Spleen (tissue), 13 donors: ENCODE measurements at places on chromosomes 6 and 20.

DNA sequence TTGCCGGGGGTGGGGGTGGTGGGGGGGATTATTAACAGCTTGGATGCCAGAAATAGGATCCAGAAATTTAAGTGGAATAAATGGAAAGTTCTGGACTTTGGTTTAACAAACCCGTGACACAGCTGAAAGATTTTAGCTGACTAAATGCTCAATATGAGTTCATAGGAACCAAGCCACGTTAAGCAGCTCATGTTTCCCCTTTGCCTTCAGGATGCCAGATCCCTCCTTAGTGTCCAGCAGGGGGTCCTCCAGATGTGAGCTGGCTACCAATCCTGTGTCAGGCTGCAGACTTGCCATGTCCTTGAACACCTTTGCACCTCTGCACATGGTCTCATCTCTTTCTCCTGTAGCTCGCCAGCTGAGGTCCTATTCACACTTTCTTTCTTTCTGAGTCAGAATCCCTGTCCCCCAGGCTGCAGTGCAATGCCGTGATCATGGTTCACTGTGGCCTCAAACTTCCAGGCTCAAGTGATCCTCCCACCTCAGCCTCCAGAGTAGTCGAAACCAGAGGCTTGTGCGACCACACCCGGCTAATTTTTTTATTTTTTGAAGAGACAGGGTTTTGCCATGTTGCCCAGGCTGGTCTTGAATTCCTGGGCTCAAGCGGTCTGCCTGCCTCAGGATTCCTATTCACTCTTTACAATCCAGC lies 133.3 kb upstream of the ARMC2 start:
- DNase-seq, result no peak

- no peak for DNase-seq
These were observed 138.9 kb downstream of the EYA4 start for GRCh38 chr6:133380047-133380446.

GRCh38 chr6:126886106-126886505 lies 232.4 kb upstream of the RSPO3 start:
- DNase-seq, result no peak

- peak; percentile 54 for DNase-seq
These were observed 269.8 kb downstream of the CDH4 start for GRCh38 chr20:61521687-61522420.

GRCh38 chr6:17101422-17102257 lies at the start of gene STMND1:
Gene STMND1 (plus strand): TSS chr6:17102050. CDS start chr6:17102258, 208 bp downstream.
- DNase-seq, result no peak

- DNase-seq, result no peak
These were observed 265.0 kb downstream of the TENT5A start for GRCh38 chr6:81487489-81487888.

DNA sequence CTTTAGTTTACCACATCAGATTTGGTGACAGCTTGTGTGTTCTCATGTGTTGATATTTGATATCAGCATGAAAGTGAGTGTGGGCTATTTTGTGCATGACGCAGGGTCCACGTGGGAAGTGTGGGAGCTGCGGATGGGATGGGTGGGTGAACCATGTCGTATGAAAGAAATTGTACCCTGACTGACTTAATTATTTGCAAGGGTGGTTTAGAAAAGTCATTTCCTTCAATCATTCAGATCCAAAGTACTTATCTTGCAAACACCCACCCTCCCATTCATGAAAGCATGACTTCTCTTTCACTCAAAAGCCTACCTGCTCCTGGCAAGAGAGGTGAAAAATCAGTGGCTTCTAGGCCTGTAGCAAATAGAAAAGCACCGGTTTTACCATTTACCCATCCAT lies 91.8 kb upstream of the BACH2 start:
- no peak for DNase-seq

GRCh38 chr6:6919173-6919572 lies 188.6 kb upstream of the RREB1 start:
- DNase-seq, result no peak

DNA sequence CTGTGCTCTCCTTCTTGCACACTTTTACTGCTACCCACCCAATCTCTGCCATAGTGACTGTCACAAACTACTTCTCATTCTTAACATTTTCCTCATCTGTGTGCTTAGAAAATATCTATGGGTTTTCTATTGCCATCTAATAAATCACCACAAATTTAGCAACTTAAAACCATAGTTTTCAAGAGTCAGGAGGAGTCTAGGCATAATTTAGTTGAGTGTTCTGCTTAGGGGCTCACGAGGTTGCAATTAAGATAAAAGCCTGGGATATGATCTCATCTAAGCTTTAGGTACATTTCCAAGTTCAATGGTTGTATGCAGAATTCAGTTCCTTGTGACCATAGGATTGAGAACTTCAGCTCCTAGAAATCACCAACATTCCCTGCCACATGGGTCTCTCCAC lies 98.8 kb downstream of the CLVS2 start:
- no peak for DNase-seq

- no peak for DNase-seq
These were observed 20.6 kb downstream of the VIP start for GRCh38 chr6:152771061-152771687.

GRCh38 chr6:37145443-37145842 lies 24.5 kb upstream of the PIM1 start:
- no peak for DNase-seq

DNA sequence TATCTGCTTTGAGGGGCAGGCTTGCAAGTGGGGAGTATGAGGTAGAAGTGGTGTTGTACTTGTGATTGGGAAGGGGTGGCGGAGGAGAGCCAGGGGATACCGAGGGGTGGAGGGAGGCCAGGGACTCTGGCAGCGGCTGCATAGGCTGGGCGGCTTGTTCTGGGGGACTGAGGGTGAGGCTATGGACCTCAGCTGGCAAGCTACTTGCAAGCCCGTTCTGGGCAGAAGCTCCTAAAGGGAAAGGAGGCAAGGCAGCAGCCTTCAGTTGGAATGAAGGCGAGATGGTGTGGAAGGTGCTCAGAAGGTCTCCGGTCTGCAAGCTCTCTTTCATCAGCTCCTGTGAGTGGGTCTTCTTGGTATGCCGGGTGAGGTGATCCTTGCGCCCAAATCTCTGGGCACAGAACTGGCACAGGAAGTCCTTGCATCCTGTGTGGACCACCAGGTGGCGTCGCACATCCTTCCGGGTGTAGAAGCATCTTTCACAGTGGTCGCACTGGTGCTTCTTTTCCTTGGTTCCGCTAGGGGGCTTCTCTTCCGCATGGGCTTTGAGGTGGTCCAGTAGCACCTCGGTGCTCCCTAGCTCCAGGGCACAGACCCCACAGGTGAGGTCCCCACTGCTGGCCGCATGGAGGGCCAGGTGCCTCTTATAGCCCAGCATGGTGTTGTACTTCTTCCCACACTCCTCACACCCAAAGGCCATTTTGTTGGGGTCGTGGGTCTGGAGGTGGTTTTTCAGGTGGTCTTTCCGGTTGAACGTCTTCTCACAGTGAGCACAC lies 66.0 kb downstream of the PLAGL1 start:
- DNase-seq, result peak; percentile 87

DNA sequence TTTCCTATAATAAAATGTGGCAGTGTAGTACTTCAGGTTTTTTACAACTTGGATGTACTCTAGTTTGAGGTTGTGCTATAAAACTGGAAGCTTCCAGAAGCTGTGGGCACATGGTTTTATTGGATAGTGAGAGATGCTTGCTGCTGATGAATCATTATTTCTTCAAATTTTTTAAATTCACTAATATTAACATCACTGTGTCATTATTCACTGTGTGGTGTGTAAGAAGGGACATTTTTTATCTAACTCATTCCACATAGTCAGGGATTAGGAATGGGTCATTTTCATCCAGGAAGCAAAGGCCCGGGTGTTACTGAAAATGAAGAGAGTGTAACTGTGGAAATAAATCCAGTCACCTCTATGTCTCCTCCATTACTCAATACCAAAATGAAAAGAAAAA lies 421.0 kb downstream of the TENT5A start:
- no peak for DNase-seq

DNA sequence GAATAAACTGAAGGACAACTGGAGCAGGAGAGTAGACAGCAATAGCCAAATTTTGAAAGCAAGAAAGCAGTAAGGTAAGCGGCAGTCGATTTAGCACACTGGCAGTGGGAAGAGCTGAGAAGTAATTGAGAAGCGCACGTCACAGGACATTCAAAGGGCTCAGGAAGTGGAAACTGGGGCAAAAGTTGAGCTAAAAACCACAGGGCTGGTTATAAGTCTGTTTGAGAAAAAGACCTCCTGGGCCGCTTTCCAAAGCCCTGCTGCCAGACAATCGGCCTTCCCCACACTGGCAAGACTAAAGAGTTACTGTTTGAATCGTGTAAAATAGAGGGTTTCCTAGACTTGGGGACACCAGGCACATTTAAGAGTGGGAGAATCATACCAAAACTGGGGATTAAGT lies 161.4 kb downstream of the DNAH8 start:
- no peak for DNase-seq

DNA sequence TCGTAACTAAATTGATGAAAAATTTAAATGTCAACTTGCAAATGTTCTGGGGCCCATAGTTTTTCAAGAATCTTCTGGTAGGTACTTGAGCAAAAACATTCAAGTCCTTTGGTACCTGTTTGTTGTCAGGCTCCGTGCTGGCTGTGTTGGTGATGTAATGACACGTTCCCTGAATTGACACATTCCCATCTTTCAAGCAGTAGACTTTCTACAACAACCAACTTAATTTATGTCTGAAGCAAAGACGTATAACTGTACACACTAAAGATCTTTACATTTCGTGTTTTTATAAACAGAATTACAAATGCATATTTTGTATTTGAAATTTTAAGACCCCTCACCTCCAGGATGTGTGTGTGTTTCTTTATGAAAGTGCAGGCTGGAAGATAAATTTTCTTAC lies 49.5 kb downstream of the NCOA3 start:
- no peak for DNase-seq

DNA sequence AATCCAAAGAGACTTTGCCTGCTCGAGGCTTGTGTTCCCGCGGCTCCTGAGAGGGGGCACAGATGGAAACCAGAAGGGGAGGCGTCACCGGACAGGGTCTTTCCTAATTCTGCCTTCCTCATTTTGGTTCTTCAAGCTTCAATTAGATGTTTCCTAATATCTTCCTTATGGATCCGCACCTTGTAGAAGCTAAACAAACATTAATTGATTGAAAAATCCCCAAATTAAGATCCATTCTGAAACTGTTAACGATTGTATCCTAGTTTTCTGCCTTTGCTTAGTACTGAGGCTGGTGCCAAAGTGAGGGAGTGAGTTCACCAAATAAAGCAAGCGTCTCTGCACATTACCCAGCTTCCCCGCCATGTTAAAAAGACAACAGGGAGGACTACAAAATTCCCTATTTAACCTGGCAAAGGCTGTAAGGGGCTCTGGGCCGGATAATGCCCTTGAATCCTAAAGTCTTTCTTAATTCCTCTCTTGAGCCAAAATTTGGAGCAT lies 123.2 kb downstream of the GPX5 start:
- no peak for DNase-seq

DNA sequence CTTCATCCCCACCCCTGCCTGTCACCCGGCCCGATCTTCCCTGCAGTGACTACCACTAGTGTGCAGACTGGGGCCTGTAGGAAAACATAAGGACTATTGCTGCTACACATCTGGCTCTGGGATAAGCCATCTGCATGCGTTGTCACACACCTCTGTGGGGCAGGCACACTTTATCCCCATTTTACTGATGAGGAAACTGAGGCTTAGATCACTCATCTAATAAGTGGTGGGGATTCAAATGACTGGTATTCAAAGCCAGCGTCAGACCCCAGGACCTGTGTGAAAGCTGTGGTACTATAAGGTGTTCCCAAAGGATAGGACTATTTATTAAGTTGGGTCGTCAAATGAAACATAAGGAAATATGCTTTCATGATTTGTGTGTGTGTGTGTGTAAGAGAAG lies 148.9 kb upstream of the RNF24 start:
- peak; percentile 15 for DNase-seq

GRCh38 chr20:44014807-44015732 lies 100.4 kb downstream of the TOX2 start:
- DNase-seq, result no peak

GRCh38 chr6:146135167-146135566 lies 106.3 kb downstream of the GRM1 start:
- DNase-seq, result no peak

DNA sequence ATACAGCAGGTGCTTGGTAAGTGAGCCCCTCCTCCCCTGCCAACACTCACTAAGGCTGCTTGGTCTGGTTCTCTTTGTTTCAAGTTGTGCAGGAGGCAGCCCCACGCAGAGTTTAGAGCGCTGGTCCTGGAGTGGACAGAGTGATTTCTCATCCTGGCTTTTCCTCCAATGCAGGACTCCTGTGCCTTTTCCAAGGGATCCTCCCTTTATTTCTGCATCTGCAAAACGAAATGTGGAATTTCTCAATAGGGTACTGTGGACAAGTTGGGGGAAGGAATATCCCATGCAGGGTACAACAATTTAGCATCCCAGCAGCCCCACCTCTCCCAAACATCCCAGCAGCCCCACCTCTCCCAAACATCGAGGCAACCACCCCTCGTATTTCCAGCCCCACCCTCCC lies 30.6 kb upstream of the CCDC167 start:
- no peak for DNase-seq

GRCh38 chr6:153553627-153554026 lies 422.5 kb upstream of the RGS17 start:
- DNase-seq, result no peak

GRCh38 chr6:69907981-69908498 lies 41.7 kb downstream of the COL19A1 start:
- DNase-seq, result no peak

- no peak for DNase-seq
These were observed 16.3 kb downstream of the SS18L1 start for GRCh38 chr20:62159839-62160238.

DNA sequence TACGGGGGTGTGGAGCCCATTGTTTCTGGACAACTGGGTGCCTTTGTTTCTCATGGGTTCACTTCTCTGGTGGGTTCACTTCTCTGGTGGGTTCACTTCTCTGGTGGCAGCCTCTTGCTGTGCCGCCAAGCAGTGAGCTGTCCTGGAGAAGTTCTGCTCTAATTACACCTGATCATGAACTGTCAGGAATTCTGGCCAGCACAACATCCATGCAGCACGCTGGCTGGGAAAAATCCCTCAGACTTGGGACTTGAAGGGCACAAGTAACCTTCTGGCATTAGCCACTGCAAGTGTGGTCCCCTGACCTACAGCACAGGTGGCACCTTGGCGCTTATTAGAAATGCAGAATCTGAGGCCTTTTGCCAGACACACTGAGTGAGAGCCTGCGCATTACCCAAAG lies 752.5 kb downstream of the QKI start:
- no peak for DNase-seq

DNA sequence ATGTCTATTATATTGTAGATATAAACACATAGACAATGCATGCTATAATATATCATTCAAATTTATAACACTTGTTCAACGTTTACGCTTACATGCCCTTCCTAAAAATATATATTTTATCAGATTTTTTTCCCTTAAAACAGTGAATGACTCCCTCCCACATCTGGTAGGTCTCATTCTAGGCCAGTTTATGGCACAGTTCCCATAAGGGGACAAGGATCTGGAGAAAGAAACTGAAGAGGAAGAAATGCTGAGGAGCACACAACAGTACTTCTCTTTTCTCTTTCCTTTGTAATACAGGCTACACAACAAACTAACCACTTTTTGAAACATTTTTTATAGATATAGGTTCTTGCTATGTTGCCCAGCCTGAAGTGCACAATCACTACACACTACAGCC lies 48.6 kb upstream of the RCAN2 start:
- no peak for DNase-seq

- DNase-seq, result no peak
These were observed 34.9 kb upstream of the MTHFD1L start for GRCh38 chr6:150830439-150831165.

GRCh38 chr6:161228096-161228495 lies 45.8 kb downstream of the AGPAT4 start:
- DNase-seq, result no peak

GRCh38 chr6:132210886-132211563 lies 190.2 kb downstream of the MOXD1 start:
- DNase-seq, result no peak

- DNase-seq, result no peak
These were observed 94.9 kb downstream of the RFX6 start for GRCh38 chr6:116971959-116972358.
